ENCODE measurements at places on chromosomes 7 and 10.

DNA sequence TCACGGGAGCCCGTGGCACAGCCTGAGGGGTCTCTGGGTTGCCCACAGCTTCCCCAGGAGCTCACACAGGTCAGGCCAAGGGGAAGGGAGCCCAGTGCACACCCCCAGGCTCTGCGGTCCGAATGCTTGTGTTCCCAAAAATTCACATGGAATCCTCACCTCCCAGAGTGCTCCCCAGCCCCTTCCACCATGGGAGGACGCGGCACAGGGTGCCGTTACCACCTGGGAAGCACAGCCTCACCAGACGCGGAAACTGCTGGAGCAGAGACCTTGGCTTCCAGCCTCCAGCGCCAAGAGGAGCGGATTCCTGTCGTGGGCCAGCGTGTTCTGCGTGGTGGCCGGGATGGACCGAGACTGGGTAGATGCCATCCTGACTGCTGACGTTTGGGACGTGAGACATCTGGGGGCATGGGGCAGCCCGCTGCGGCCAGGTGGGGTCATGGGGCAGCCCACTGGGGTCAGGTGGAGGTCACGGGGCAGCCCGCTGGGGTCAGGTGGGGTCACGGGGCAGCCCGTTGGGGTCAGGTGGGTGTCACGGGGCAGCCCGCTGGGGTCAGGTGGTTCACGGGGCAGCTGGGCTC is 149.4 kb downstream of the WDR37 start:
- DNase-seq: no peak

- no peak for DNase-seq
These were observed 428.2 kb upstream of the POT1 start for GRCh38 chr7:125357676-125358455.

DNA sequence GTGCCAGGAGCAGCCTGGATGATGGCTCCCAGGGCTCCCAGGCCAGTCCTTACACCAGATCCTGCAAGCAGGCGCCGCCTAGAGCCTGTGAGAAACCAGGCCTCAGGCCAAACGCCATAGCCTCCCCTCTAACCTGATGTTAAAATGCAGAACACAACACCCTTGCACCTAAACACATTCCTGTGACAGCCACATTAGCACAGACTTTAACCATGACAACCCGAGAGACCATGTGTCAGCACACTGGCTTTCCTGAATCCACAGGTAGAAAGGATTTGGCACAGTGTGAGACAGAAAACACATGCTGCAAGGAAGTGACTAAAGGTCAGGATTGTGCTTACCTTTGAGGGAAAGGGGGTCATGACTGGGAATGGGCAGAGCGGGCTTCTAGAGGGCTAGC is 59.9 kb downstream of the SGMS1 start:
- DNase-seq: no peak

DNA sequence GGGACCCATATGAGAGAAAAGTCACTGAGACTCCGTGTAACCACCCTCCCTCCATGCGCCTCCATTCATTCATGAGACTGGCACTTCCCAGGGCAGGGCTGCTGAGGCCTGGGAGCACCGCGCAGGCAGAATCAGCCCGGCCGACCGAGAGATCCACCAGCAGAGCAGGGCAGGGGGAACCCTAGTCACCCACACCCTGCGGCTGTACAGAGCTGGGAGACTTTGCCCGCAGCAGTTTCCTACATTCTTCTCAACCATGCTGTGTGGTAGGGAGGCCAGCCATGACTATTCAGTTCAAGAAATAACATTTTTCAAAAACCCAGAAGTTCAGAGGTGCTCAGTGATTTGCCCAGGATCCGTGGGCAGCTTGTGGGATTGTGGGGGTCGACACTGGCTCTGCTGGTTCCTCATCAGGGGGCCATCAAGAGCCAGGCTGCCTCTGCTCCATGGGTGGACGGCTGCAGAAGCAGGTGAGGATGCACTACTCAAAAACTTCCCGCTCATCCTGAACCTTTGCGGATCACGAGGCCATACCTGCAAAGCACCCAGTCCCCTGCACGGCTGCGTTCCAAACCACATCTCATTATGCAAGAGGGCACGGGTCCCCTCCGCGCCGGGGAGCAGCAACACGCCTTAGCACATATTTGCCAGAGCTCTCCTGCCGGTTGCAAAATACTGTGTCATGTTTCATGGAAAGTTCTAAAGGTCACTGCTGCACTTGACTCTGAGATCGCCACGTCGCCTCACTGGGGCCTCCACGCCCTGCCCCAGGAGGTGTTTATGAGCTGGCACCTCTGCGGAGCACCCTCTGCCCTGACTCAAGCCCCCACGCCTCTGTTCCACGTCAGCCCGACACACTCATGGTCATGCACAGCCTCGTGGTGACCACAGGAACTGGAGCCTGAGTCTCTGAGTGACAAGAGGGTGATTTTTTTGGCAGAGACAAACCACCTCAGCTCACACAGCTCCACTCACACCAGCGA is 132.0 kb downstream of the PRKAG2 start:
- no peak for DNase-seq

- DNase-seq: no peak
These were observed 90.6 kb downstream of the USP6NL start for GRCh38 chr10:11520892-11521291.

GRCh38 chr10:70582793-70583668 is 19.5 kb downstream of the PRF1 start:
- DNase-seq: no peak

GRCh38 chr7:123652406-123652805 is 3.3 kb upstream of the LMOD2 start:
- no peak for DNase-seq

- DNase-seq: no peak
These were observed 3.7 kb downstream of the ZSWIM8 start for GRCh38 chr10:73788864-73789658.

- no peak for DNase-seq
These were observed 65.3 kb upstream of the SLF2 start for GRCh38 chr10:100847440-100847839.

- DNase-seq: no peak
These were observed 25.1 kb downstream of the SNX8 start for GRCh38 chr7:2289111-2289586.

GRCh38 chr10:104337521-104337984 is 712 bp downstream of the ITPRIP start:
- DNase-seq: no peak

DNA sequence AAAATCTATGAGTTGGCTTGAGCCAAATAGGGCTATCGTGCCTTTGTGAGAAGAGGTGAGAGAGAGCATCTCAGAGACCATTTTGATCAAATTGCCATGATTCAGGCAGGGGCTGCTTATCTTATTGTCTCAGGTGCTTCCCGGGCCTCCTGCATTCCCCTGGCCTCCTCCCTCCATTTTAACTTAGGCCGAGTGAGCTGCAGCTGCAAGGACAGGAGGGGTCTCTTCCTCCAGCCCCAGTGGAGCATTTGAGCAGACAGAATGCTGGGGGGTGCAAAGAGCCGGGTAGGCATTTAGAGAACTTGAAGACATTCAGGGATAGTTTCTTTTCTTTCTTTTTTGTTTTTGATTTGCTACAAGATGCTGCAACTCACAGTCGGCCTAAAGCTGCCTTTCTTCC is 59.0 kb downstream of the BUB3 start:
- no peak for DNase-seq

DNA sequence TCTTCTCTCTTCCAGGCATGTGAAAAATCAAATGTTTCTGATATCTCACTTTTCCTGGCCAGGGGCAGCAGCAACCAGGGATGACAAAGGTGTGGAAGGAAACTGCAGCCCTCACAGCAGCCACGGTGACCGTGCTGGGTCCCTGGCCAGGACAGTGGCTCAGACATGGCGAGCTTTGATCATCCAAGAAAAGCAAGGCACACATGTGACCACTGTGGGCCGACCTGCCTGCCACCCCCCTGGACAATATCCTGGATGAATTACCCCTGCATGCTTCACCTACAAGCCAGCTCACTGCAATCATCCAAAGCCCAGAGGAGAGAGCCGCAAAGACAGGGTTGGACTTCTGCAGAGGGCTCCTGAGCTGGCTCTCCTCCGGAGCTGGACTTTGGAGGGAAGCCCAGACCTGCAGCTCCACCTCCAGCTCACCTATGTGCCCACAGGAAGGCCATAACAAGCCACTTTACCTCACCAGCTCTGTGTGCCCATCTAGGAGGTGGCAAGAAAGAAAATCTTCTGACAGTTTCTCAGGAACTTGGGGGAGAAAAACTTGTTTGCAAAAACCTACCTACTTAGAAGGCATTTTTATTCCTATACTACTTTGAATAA is 2.7 kb downstream of the CHST15 start:
- DNase-seq: no peak

- DNase-seq: no peak
These were observed 78.6 kb upstream of the PITRM1 start for GRCh38 chr10:3251172-3251571.

- no peak for DNase-seq
These were observed 135.1 kb downstream of the CHRM2 start for GRCh38 chr7:137003566-137003965.

GRCh38 chr7:26912338-26912737 is 47.9 kb upstream of the SKAP2 start:
- DNase-seq: no peak

DNA sequence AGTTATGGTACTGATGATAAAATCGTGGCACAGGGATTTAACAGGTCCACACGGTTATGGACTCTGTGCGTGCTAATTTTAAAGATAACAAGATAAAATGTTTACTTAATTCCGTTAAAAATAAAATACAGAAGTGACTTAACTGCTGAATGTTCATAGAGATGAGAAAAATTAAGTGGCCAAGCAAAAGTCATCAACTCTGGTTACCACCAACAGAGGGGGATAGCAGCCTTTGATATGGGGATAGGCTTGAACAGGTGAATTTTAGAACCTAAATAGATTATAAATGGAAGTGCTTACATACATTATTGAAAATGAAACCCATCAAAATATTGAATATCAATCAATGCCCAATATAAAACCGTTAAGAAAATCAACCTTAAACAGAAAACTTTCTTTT is 245.0 kb downstream of the WDR37 start:
- DNase-seq: no peak

- no peak for DNase-seq
These were observed 17.0 kb downstream of the CUBN start for GRCh38 chr10:17112566-17112965.

DNA sequence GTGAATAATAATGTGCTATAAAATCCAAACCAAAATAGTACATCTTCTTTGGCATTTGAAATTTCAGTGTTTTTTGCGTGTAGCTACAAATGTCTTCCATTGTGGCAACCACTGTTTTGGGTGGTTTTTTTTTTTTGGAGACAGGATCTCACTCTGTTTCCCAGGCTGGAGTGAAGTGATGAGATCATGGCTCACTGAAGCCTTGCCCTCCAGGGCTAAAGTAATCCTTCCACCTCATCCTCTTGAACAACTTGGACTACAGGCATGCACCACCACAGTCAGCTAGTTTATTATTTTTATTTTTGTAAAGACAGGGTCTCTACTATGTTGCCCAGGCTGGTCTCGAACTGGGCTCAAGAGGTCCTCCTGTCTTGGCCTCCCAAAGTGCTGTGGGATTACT is 455.1 kb downstream of the AUTS2 start:
- no peak for DNase-seq

DNA sequence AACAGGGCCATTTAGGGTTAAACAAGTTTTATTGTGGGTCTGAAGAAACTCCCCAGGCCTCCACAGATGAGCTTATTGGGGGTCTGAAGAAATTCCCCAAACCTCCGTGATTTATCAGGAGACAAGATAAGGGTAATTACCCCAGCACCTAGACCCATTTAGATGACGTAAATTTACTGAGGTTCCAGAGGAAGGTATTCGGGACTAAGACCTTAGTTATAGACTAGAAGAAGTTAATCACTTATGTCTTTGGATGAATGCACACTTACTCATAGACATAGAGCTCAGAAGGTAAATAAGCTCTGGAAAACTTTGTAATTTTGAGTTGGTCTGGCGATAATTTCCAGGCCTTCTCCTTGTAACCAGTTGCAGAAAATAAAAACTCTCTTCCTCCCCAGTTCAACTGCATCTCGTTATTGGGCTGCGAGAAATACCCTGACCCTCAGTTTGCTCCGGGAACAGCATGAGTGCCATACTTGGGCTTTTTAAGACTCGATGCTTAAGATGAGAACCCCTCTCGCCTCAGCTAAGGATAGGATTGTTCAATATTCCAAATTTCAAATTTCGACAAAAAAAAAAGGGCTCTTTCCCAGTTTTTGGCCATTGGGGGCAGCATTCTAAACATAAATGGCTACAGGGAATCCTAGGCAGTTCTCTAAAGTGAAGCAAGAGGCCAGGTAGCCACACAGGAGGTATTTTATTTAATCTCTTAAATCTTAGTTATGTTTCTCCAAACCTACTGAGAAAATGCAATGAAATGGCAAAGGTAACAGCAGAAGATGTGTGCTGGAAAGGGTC is 74.7 kb upstream of the PFKP start:
- DNase-seq: no peak

DNA sequence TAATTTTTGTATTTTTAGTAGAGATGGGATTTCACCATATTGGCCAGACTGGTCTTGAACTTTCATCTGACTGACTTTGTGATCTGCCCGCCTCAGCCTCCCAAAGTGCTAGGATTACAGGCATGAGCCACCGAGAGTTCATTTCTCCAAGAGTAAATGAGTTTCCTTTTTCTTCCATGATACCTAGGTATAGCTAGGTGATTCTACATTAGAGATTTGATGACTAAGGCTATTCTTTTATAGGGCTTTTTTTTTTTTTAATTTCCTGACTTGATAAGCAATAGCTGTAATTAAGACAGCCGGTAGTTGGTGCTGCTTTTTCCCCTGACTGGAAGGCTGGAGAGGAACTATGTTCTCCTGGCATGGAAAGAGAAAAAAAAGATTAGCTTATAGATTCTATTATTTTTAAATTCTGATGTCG is 3.3 kb downstream of the PTPN12 start:
- DNase-seq: no peak

- no peak for DNase-seq
These were observed 102.7 kb downstream of the CSTF2T start for GRCh38 chr10:51596695-51597094.

DNA sequence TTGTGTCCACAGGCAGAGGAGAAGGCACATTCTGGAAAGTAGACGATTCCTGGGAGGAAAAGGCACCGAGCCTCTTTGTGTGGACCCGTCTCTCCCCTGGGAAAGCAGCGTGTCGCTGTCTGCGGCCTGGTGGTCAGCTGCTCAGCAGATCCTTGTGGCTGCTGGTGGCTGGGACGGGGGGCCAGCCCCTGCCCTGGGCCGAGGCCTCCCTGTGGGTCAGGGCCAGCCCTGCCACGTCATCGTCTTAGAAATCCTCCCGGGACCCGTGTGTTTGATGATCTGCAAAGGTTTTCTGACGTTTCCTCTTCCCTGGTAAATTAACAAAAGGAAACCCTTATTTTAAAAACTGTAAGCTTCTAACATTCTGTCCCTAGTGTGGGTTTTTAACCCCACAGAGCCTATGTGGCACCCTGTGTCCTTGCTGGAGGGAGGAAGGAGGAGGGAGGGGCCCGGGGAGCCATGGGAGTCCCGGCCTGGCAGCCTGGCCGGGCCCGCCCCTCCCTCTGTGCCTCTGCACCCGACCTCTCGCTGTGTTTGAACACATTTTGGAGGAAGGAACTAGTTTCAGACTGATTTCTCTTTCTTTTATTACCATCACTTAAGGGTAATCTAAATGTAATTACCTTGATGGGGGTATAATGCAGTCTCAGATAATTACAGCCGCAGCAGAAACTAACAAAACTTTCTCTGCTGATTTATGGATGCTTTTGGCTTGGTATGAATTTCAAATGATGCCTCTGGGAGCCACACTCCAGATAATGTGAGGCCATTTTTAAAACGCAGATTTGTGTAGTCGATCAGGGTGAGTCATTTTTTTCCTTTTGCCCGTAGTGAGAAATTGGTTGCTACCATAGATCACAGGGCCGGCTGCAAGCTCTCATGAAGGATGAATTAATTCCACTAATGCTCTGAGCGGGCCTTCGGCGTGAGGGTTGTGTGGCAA is 85.5 kb downstream of the NKX6-2 start:
- no peak for DNase-seq

GRCh38 chr10:60496181-60496580 is 106.5 kb upstream of the ANK3 start:
- DNase-seq: no peak
